ENCODE measurements at places on chromosomes 4 and X.

- H3K27me3 ChIP-seq: no peaks in the 10 kb centered on the region
- peaks cover 6% of the 10 kb centered on the region for H3K4me1 ChIP-seq
- no peaks in the 10 kb centered on the region for H3K36me3 ChIP-seq
- no peak overlapping the region for H3K4me3 ChIP-seq
These were observed 133.9 kb downstream of the AFAP1 start for GRCh38 chr4:7805533-7806337.

DNA sequence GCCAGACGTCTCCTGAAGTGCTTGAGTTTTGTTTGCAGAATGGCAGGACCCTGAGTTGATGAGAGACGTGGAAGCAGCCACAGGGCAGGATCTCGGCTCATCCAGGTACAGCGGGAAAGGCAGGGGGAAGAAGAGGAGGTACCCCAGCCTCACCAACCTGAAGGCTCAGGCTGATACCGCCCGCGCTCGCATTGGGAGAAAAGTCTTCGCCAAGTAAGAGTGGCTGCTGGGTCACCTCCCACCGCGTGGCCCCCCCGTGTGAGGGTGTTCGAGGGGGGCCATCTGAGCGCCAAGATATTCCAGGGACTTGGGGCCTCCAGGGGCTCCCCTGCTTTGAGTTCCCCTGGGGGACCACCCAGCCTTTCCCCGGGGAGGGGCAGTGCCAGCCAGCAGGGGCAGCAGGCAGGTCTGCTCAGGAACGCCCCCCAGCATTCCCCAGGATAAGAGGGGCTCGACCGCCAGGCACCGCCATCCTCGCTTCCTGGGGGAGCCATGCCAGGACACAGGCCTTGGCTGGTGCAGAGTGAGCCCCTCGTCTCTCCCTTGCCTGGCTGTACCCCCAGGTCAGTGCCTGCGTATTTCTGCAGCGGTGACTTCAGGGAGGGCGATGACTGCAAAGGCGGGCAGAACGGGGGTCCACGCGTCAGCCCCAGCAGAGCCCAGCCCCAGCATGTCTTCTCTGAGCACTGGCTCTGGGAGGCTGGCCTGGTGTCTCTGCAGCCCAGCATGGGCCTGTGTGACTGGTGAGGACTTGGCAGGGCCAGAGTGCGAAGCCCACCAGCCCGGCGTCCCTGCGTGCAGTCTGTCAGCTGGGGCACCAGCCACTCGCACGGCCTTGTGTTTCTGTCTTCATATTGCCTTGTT lies 22.3 kb downstream of the NKX1-1 start:
- no peaks in the 10 kb centered on the region for H3K27me3 ChIP-seq
- H3K27ac ChIP-seq: no peak overlapping the region
- no peaks in the 10 kb centered on the region for H3K4me1 ChIP-seq
- no peak for DNase-seq
- H3K36me3 ChIP-seq: peaks cover 5% of the 10 kb centered on the region

DNA sequence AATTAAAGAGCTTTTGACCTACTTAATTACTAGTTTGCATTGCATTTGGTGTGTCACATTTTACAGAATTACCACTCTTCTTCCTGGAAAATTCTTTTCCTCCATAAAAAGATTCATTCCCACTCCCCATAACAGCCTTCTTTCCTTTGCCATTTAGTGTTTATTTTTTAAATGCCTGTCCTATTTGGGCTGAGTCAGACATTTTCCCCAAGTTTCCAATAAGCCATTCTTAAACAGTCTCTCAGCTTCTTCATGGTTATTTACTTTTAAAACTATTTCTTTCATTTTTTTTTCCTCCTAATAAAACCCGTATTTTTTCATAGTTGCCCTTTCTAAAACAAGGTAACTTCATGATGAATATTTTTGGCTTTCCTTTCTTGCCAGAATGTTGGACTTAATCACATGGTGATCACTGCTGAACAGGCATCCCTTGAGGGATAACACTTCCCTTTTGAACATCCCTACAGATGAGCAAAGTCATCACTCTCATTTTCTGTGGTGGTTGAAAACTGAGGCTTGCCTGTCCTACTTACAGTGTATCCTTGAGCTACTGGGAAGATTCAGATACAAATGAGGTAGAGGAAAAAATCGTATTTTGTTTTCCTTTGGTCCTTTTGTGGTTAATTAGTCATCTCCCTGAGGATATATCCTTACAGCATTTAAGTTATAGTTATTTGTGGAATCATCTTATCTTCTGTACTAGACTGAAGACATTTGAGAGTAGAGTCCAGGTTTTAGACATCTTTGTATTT lies 520.5 kb upstream of the NR3C2 start:
- H3K27me3 ChIP-seq: no peaks in the 10 kb centered on the region
- H3K4me3 ChIP-seq: no peak overlapping the region
- H3K4me1 ChIP-seq: no peaks in the 10 kb centered on the region
- no peak overlapping the region for H3K27ac ChIP-seq

- no peak overlapping the region for H3K27ac ChIP-seq
- DNase-seq: no peak
- no peaks in the 10 kb centered on the region for H3K36me3 ChIP-seq
- H3K4me1 ChIP-seq: peaks cover 29% of the 10 kb centered on the region
- H3K4me3 ChIP-seq: no peak overlapping the region
These were observed 26.9 kb downstream of the AFF1 start for GRCh38 chr4:86961605-86962295.

DNA sequence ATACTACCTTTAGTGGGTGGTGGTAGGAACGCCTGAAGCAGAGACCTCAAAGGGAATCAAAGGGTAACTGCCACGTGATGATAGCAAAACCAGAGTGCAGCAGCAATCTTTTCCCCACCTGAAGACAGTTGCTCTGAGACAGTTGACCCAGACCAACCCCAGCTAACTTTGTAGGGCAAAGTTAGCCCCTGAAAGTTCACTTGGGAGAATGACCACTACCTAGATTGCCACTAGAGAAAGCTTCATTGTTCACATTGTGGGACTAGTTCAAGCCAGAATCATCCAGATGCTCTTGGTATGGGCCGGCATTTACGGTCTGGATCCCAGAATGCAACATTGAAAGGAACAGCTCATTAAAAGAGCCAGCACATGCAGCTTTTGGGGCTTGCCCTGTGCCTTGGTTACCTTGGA lies 4.1 kb downstream of the SEPTIN6 start:
- no peak for DNase-seq
- no peaks in the 10 kb centered on the region for H3K4me1 ChIP-seq
- H3K27ac ChIP-seq: no peak overlapping the region
- H3K36me3 ChIP-seq: no peaks in the 10 kb centered on the region
- H3K27me3 ChIP-seq: no peaks in the 10 kb centered on the region
- no peak overlapping the region for H3K4me3 ChIP-seq

DNA sequence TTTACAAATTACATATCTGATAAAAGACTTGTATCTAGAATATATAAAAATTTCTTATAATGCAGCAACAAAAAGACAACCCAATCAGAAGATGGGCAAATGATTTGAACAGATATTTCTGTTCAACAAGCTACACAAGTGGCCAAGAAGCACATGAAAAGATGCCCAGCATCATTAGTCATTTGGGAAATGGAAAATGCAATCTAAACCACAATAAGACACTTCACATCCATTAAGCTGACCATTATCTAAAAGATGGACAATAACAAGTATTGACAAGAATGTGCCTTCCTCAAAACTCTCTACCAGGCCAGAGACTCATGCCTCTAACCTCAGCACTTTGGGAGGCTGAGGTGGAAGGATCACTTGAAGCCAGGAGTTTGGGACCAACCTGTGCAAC lies 53.9 kb downstream of the SPINK2 start:
- no peak overlapping the region for H3K4me3 ChIP-seq
- H3K36me3 ChIP-seq: no peaks in the 10 kb centered on the region
- H3K4me1 ChIP-seq: no peaks in the 10 kb centered on the region
- DNase-seq: no peak
- H3K27ac ChIP-seq: no peak overlapping the region
- no peaks in the 10 kb centered on the region for H3K27me3 ChIP-seq

DNA sequence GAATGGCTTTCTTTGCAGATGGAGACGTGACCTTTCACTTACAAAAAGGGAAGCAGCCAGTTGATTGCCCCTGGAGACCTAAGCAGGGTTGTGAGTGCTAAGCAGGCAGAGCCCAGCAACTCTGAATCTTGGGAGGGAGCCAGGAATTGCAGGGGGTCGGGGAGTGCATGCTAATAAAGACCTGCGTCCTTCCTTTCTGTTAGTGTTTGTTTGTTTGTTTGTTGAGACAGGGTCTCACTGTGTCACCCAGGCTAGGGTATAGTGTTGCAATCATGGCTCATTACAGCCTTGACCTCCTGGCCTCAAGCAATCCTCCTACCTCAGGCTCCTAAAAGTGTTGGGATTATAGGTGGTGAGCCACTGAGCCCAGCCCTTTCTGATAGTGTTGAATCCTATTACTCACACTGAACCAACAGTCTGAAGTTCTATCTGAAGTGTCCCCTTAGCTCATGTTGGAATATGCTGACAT lies 137.4 kb downstream of the CEP135 start:
- no peaks in the 10 kb centered on the region for H3K36me3 ChIP-seq
- no peak overlapping the region for H3K27ac ChIP-seq
- no peak overlapping the region for H3K4me3 ChIP-seq
- H3K27me3 ChIP-seq: no peaks in the 10 kb centered on the region
